ENCODE measurements at places on chromosomes 5 and 9.

DNA sequence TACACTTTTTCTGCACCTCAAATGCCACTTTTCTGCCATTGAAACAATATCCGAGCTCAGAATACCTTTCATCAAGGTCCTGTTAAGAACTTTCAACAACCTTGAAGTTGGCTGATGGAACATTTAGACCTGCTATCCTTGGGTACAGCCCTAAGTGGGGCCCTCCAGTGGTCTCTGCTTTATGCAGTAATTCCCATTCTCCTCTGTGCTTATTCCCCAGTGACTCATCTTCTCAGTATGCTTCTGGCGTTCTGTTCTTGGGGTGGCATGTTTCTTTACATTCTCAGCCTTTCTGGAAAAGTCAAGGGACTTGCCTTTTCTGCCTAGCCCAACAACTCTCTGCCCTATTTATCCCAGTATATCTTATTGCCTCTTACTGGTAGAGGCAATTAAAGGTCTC, 7.1 kb downstream of the ANP32B start:
- peak overlapping the region; percentile 5 for H3K4me3 ChIP-seq
- peaks cover 37% of the 10 kb centered on the region for H3K4me1 ChIP-seq
- peaks cover 7% of the 10 kb centered on the region for H3K27me3 ChIP-seq

GRCh38 chr5:80399526-80400239, 8.2 kb upstream of the ZFYVE16 start:
- H3K27ac ChIP-seq: no peak overlapping the region
- peaks cover 11% of the 10 kb centered on the region for H3K4me1 ChIP-seq
- no peak overlapping the region for H3K4me3 ChIP-seq
- no peak for DNase-seq
- H3K36me3 ChIP-seq: peaks cover 6% of the 10 kb centered on the region
- no peaks in the 10 kb centered on the region for H3K27me3 ChIP-seq

DNA sequence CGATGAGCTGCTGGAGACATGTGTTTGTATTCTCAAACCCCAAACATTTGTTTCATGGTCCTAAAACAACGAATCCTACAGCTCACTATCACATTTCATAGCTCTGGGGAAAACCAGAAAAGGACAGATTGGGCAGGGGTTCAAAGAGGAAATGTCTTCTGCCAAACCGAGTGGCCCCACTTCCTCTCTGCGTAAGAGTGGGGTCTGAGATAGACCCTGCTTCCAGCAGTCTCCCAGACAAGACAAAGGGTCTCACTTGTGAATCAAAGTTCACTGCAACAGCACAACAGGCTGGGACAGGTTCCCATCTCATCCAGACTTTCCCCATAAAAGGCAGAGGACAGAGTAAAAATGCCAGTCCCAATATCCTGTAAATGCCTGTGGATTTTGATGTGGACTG, 276.2 kb upstream of the SLC24A2 start:
- peaks cover 25% of the 10 kb centered on the region for H3K4me1 ChIP-seq
- no peak overlapping the region for H3K4me3 ChIP-seq
- H3K36me3 ChIP-seq: no peaks in the 10 kb centered on the region
- DNase-seq: no peak

- H3K4me3 ChIP-seq: no peak overlapping the region
- H3K27me3 ChIP-seq: no peaks in the 10 kb centered on the region
- H3K27ac ChIP-seq: no peak overlapping the region
- no peaks in the 10 kb centered on the region for H3K4me1 ChIP-seq
- peaks cover 3% of the 10 kb centered on the region for H3K36me3 ChIP-seq
Observed at GRCh38 chr9:127336506-127337352, 60.2 kb upstream of the SLC2A8 start.

DNA sequence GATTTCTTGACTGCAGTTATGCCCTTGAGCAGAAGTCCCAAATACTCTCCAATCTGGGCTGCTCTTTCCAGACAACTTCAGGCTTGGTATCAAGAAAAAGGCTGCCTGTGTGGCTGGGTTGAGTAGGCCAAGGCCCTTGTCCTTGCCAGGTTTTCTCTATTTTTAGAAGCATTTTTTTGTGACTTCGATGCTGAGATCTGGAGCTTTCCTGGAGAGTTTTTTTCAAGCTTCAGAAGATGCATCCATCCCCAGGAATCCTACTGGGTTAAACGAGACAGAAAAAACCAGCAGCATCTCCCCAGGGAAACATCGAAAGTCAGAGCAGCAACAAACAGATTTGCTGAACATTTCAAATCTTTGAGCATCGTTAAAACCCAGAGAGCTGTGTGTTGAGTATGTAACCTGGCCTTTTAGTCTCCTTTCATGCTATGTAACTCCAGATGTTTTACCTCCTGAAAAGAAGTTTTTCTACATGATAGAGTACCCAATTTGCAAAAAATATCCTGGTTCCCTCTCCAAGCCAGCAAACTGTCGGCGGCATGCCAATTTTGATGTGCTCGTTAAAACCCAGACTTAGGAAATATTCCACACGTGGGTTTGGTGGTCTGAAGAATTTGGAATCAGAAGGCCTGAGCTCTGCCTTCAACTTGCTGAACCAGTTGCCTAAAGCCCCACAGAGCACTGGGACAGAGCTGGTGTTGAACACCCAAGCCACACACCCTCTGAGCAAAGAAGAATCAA, 98.1 kb upstream of the ALDH1B1 start:
- DNase-seq: no peak
- H3K27me3 ChIP-seq: peaks cover 15% of the 10 kb centered on the region

GRCh38 chr5:137935190-137935589, 45.9 kb downstream of the PKD2L2 start:
- no peaks in the 10 kb centered on the region for H3K4me1 ChIP-seq
- DNase-seq: no peak
- no peak overlapping the region for H3K27ac ChIP-seq

- DNase-seq: no peak
- H3K4me1 ChIP-seq: peaks cover 17% of the 10 kb centered on the region
- H3K36me3 ChIP-seq: no peaks in the 10 kb centered on the region
- H3K27me3 ChIP-seq: no peaks in the 10 kb centered on the region
- no peak overlapping the region for H3K27ac ChIP-seq
- no peak overlapping the region for H3K4me3 ChIP-seq
Observed at GRCh38 chr9:77903666-77904285, 127.8 kb downstream of the GNAQ start.

DNA sequence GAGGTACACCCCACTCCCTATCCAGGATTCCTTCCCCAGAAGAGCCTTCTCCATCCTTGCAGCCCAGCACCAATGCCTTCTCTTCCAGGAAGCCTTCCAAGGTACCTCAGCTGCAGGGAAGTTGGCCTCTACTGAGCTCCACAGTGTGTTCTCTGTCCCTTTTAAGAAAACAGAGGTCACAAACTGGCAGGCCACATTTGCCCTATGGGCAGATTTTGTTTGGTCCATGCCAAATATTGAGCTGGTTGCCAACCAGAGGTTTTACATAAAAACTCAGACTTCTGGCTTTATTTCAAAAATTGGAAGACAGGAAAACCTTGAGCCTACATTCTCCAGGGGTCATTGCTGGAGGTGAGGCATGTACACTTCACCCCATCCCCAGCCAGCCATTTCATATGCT, 9.0 kb upstream of the NDST1 start:
- peaks cover 66% of the 10 kb centered on the region for H3K4me1 ChIP-seq
- H3K27ac ChIP-seq: peak overlapping the region; percentile 93
- DNase-seq: no peak
- H3K4me3 ChIP-seq: peak overlapping the region; percentile 67
- H3K27me3 ChIP-seq: no peaks in the 10 kb centered on the region

DNA sequence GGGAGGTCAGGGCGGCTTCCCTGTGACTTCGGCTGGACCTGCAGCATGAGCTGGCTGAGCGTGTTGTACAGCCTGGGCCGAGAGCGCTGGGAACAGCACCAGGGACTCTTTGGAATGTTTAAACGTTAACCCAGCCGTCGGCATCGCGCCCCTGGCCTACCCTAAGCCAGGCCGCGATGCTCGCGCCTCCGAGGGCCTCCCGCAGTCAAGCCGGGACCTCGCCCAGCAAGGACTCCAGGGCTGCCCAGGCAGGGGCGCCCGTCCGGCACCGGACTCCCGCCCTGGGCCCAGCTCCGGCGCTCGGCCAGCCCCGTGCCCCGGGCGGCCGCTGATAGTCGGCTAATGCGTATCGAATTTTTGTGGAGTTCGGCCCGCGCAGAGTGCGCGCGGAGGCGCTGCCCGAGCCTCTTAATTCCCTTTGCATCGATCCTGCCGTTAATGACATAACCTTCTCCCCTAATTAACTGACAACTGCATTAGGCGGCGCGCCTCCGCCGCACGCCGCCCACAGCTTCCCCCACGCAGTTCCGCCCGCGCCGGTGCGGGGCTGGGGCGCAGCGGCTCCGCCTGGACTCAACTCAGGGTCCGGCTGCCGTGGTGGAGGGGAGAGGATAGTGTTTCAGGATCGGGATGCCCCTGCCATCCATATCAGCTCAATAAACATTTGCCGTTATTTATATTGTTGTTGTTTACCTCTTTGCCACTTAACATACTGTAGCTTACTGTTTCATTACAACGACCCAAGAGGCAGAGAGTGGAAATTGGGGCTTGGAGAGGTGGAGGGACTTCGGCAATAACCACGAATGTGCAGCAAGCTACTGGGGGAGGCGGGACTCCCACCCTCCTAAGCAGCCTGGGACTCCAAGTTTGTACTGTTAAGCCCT, 28.8 kb upstream of the CDC23 start:
- H3K27me3 ChIP-seq: peaks cover 10% of the 10 kb centered on the region
- peak overlapping the region; percentile 68 for H3K4me3 ChIP-seq
- H3K4me1 ChIP-seq: peaks cover 53% of the 10 kb centered on the region
- DNase-seq: peak; percentile 33
- no peaks in the 10 kb centered on the region for H3K36me3 ChIP-seq
- peak overlapping the region; percentile 69 for H3K27ac ChIP-seq

GRCh38 chr9:133735931-133736330, 2.2 kb downstream of the SARDH start:
- H3K4me3 ChIP-seq: no peak overlapping the region
- no peak for DNase-seq
- H3K36me3 ChIP-seq: no peaks in the 10 kb centered on the region
- H3K27ac ChIP-seq: no peak overlapping the region
- peaks cover 4% of the 10 kb centered on the region for H3K4me1 ChIP-seq

DNA sequence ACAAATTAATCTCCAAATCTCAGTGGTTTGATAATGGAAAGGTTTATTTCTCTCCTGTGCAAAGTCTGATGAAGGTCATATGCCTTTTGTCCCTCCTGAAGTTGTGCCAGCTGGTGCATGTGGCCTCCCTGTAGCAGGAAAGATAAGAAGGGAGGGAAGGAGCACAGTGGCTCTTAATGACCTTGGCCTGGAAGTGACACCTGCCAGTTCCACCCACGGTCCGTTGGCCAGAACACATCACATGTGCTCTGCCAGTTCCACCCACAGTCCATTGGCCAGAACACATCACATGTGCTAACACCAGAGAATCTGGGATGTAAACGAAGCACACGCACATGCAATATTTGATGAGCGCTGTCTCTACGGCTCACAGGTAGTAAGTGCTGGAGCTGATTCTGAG, 130.9 kb downstream of the DOCK2 start:
- no peaks in the 10 kb centered on the region for H3K36me3 ChIP-seq
- peaks cover 18% of the 10 kb centered on the region for H3K27me3 ChIP-seq

- no peaks in the 10 kb centered on the region for H3K27me3 ChIP-seq
- DNase-seq: no peak
- peaks cover 28% of the 10 kb centered on the region for H3K4me1 ChIP-seq
- no peak overlapping the region for H3K27ac ChIP-seq
- peaks cover 18% of the 10 kb centered on the region for H3K36me3 ChIP-seq
Observed at GRCh38 chr5:98964621-98965020, 35.8 kb upstream of the CHD1 start.

GRCh38 chr5:14825977-14826376, 45.6 kb downstream of the ANKH start:
- no peaks in the 10 kb centered on the region for H3K36me3 ChIP-seq
- DNase-seq: no peak
- no peaks in the 10 kb centered on the region for H3K27me3 ChIP-seq
- H3K27ac ChIP-seq: no peak overlapping the region
- H3K4me3 ChIP-seq: no peak overlapping the region
- peaks cover 6% of the 10 kb centered on the region for H3K4me1 ChIP-seq

- no peak overlapping the region for H3K27ac ChIP-seq
- H3K4me3 ChIP-seq: no peak overlapping the region
- no peaks in the 10 kb centered on the region for H3K27me3 ChIP-seq
- H3K36me3 ChIP-seq: no peaks in the 10 kb centered on the region
- H3K4me1 ChIP-seq: peaks cover 9% of the 10 kb centered on the region
- DNase-seq: no peak
Observed at GRCh38 chr9:17556935-17557334, 21.9 kb upstream of the SH3GL2 start.

DNA sequence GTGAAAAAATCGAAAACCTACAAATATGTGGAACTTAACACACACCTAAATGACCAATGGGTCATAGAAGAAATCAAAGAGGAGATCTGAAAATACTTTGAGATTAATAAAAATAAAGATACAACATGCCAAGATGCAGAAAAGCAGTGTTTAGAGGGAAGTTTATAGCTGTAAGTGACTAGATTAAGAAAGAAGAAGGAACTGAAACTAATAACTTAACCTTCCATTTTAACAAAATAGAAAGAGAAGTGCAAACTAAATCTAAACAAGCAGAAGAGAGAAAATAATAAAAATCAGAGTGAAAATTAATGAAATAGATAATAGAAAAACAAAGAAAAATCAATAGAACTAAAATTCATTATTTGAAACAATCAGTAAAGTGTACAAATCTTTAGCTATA, 103.0 kb upstream of the MAMDC2 start:
- H3K27me3 ChIP-seq: no peaks in the 10 kb centered on the region
- no peak overlapping the region for H3K4me3 ChIP-seq
- H3K4me1 ChIP-seq: peaks cover 2% of the 10 kb centered on the region

DNA sequence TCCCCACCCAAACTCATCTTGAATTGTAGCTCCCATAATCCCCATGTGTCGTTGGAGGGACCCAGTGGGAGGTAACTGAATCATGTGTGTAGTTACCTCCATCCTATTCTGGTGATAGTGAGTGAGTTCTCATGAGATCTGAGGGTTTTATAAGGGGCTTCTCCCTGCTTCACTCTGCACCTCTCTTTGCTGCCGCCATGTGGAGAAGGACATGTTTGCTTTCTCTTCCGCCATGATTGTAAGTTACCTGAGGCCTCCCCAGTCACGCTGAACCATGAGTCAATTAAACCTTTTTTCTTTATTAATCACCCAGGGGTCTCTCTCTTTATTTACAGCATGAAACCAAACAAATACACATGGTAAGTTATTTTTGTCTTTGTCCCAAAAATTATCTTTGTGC, 726.1 kb downstream of the CDH18 start:
- no peak for DNase-seq
- no peak overlapping the region for H3K4me3 ChIP-seq
- no peaks in the 10 kb centered on the region for H3K4me1 ChIP-seq
- no peak overlapping the region for H3K27ac ChIP-seq

GRCh38 chr5:66406761-66407336, 189.3 kb upstream of the MAST4 start:
- H3K27me3 ChIP-seq: peaks cover 7% of the 10 kb centered on the region
- H3K4me3 ChIP-seq: no peak overlapping the region
- H3K27ac ChIP-seq: no peak overlapping the region
- no peak for DNase-seq
- H3K36me3 ChIP-seq: no peaks in the 10 kb centered on the region
- no peaks in the 10 kb centered on the region for H3K4me1 ChIP-seq

Data from neural crest cell (in vitro differentiated cells).